Activated CD4-positive, alpha-beta T cell treated with anti-CD3 and anti-CD28 coated beads, Interleukin-2, amount 50 U/mL, for 48 hours (primary cell): ENCODE measurements at places on chromosomes 11 and 22.

- no peak for DNase-seq
Measured at GRCh38 chr22:48490500-48491411, 1336.9 kb downstream of the BRD1 start.

- DNase-seq, result no peak
Measured at GRCh38 chr22:24413736-24414385, 13.5 kb upstream of the ADORA2A start.

DNA sequence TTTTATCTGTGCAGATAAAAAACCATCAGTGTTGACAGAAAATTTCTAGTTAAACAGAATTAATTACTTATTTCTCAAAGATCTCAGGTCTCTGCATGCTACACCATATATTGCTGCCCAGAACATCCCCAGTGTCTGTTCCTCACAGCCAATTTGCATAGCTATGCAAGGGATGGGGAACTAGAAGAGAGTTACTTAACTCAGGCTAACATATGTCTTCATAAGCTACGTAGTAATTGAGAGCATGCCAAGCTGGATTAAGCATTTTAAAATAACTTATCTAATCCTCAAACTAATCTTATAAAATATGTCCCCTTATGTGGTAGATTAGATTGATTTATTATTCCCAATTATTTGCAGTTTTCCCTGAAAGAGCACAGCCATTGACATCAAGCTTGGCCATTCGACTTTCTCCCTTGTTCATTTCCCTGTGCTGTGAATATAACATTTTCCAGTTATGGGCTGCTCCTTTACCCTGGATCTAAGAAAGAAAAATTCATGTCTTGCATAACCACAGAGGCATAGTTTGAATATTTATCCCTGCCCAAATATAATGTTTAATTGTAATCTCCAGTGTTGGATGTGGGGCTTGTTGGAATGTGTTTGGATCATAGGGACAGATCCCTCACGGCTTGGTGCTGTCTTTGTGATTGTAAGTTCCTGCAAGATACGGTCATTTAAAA, 69.1 kb downstream of the C11orf87 start:
- no peak for DNase-seq

DNA sequence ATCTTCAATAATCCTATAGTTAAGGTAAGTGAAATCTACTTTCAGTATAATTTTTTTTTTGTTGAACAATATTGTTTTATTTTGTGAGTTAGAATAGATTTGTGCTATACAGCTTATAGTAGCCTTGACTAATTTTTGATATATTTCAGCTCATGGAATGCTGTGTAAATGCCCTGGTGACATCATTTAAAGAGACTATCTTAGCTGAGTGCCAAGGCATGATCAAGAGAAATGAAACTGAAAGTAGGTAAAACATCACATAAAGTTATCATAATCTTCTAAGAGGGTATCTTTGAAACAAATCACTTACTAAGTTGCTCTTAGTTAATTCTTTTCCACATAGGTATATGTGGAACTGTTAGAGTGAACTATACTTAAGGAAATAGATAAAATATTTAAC, 51.4 kb upstream of the ACAT1 start:
- DNase-seq, result no peak

GRCh38 chr11:102318469-102318868, 1.2 kb downstream of the BIRC3 start:
- DNase-seq, result peak; percentile 60

- DNase-seq, result no peak
Measured at GRCh38 chr11:47233051-47233450, 15.6 kb downstream of the ACP2 start.

DNA sequence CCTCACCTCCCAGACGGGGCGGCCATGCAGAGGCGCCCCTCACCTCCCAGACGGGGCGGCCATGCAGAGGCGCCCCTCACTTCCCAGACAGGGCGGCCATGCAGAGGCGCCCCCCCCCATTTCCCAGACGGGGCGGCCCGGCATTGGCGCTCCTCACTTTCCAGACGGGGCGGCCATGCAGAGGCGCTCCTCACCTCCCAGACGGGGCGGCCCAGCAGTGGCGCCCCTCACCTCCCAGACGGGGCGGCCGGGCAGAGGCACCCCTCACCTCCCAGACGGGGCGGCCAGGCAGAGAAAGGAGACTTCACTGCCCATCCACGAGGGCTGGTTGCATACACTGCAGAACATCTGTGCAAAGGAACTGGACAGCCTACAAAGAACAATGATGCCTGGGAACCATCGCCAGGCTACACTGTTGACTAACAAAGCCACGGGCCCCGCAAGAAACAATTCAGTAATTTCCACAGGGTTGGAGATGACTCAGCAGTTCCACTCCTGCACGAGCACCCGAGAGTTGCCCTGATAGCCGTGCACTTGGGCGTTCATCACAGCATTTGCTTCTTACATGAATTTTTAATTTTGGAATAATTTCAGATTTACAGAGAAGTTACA, 58.7 kb downstream of the CTTN start:
- DNase-seq, result peak; percentile 18

DNA sequence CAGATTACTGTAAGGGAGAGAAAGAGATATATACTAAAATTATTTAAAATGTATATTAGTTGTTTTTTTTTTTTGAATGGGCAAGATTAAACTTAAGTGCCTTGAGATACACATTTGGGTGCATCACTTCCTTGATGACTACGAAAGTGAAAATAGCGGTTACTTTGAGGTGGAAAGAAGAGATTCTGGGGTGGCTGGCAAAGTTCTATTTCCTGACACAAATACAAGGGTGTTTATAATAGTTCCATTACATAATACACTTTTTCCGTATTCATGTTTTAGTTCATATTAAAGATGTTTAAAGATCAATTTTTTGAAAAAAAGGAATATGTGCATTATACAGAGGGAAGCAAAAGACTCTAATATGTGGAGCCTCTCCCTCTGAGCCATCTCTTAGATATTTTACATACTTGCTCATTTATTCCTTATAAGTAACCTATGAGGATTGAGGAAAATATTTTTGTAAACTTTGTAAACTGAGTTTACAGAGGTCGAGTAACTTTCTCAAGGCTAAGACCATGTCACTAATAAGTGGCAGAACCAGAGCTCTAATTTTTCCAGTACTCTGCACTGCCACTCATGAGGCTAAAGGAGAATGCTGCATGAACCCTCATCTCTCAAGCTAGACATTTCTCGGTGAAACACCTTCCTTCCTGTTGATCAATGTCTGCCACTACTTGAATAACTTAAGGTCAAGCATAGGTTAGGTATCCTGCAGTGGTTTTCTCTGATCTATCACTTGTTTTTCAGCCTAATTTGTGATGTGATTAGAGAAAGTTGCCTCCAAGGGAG, 58.6 kb downstream of the DDIAS start:
- no peak for DNase-seq
